Stimulated activated CD4-positive, alpha-beta T cell treated with anti-CD3 and anti-CD28 coated beads, TNF-alpha, amount 100 ng/mL, for 1 hour (primary cell): ENCODE measurements at places on chromosomes 13 and 19.

- DNase-seq: no peak
Observed at GRCh38 chr19:2726160-2726855, 5.1 kb upstream of the DIRAS1 start.

DNA sequence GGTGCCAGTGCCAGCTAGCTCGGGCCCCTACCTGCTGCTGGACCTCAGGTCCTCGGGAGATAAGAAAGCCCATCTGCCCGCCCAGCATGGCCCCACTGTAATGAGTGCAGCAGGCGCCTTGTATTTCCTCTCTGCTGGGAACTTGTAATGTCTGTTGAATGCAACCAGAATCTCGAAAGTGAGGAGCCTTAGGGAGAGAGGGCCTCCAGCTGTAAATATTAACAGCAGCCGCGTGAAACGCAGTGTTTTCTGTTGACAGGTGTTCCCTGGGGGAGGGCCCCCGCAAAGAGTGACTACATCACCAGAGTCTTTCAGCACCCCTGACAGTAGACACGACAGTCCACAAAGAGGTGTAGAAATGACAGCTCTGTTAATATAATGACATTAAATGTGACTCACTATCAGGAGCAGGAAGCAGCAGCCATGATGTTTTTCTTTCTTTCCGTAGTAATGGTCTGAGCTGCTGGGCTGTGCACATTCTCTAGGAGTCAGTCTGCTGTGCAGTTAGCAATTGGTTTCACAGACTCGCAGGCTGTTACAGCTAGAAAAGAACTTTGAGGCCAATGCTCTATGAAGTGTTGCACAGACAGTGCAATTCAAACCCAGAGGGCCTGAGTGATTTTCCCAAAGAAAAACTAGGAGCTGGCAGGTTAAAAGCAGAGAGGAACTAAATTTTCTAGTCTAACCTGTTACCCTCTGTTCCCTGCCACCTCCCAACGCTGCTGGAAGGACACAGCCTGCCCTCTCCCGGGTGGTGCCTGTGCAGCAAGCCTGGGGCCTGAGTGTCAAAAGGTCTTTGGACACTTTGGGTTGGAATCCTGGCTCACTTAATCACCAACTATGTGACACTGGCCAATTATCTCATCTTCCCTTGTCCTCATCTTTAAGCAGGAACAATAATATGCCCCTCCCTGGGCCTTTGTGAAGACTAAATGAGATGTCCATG, 58.6 kb upstream of the WASF3 start:
- no peak for DNase-seq

DNA sequence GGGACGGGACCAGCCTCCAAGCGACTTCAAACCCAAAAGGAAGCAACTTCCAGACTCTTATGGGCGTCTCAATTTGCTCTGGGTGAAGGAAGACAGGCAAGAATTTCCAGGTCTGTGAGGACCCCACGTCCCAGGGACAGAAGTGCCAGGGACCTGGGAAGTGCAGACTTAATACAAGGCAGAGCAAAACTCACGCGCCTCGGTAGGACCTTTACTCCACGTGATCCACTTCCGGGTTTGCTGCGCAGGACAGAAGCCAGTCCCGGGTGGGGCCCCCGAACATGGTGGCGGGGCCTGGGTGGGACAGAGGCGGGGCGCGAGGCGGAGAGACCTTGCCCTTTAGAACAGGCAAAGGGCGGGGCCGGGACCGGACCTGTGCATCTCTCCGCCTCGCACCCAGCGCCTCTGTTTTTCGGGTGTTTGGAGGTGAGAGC, 9.3 kb downstream of the ZNF611 start:
- DNase-seq: no peak

DNA sequence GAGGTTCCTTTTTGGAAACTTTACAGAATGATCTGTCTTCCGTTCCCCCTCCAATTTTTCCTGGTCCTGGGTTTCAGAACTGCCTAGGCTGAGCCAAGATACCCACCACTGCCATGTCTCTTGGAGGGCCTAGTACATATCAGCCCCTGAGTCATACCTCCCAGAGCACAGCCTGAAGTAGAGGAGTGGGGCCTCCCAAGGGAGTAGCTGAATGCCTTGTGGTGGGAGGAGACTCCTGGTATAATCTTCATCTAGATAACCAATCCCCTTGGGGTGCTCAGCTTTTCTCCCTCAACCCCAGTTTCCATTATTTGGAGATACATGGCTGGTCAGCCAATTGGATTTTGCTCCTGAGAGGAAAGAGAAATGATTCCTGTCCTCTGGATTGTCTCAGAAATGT, 30.3 kb downstream of the ZNF763 start:
- DNase-seq: no peak

- no peak for DNase-seq
Observed at GRCh38 chr19:16164222-16164890, 9.0 kb downstream of the CIB3 start.

DNA sequence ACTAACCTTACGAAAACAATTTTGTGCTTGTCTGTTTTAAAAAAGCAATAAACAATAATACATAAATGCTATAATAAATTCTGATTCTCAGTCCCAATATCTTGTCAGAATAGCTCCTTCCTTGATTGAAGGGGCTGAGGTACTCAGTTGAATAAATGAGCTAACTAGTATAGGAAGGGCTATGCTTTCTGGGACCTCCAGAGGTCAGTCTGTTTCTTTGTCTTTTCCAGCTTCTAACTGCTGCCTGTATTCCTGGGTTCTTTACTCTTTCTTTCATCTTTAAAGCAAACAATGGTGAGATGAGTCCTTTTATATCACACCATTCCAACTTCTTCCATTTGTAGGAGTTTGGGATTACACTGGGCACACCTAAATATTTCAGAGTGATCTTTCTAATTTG, 1297.0 kb upstream of the ATXN8OS start:
- no peak for DNase-seq

GRCh38 chr13:98512774-98513665, 63.9 kb downstream of the STK24 start:
- no peak for DNase-seq

DNA sequence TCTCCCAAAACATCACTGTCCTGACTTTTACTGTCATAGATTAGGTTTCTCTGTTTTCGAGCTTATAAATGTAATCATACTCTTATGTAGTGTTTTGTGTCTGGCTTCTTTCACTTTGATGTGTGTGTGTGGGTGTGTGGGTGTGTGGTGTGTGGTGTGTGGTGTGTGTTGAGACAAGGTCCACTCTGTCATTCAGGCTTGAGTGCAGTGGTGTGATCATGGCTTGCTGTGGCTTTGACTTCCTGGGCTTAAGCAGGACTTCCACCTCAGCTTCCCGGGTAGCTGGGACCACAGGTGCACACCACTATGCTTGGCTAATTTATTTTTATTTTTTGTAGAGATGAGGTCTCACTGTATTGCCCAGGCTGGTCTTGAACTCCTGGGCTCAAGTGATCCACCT, 59.6 kb downstream of the PDS5B start:
- DNase-seq: no peak

GRCh38 chr13:112904436-112904960, 64.5 kb upstream of the MCF2L start:
- DNase-seq: no peak

DNA sequence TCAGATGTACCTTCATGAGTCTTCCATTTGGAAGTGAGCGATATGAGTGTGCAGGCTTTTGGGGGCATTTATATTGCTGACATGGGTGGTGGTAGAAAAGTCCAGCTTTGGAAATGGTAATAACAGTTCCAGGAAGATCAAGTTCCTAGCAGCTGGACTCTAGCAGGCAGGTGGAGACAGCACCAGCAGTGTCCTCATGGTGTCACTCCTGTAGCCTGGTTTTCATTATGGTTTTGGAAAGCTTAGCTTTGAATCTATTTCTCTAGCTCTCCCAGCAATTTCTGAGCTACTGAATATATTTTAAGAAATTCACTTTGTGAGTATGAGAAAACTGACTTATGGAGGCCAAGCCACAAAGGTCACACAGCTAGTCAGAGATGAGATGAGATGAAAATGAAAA, 523.2 kb upstream of the HTR2A start:
- DNase-seq: no peak

GRCh38 chr13:50355797-50356196, 340.6 kb downstream of the KCNRG start:
- DNase-seq: no peak

- no peak for DNase-seq
Observed at GRCh38 chr19:38298821-38299680, 5.0 kb upstream of the C19orf33 start.

- DNase-seq: no peak
Observed at GRCh38 chr19:3984584-3984907, 717 bp downstream of the EEF2 start.

GRCh38 chr13:113815151-113816058, 48.5 kb downstream of the GAS6 start:
- no peak for DNase-seq

- DNase-seq: no peak
Observed at GRCh38 chr19:44808463-44809371, at the start of gene BCAM. Gene BCAM, plus strand, starts transcription at chr19:44809103. Its CDS starts 22 bp downstream, at chr19:44809125.

GRCh38 chr13:94065741-94066140, 413.7 kb downstream of the DCT start:
- DNase-seq: no peak

- no peak for DNase-seq
Observed at GRCh38 chr13:80379245-80379644, 38.3 kb upstream of the SPRY2 start.

- no peak for DNase-seq
Observed at GRCh38 chr13:80339563-80339911, 1.4 kb downstream of the SPRY2 start.

GRCh38 chr19:44745341-44745831, 3.1 kb upstream of the BCL3 start:
- no peak for DNase-seq

- no peak for DNase-seq
Observed at GRCh38 chr19:56710437-56710836, 38.9 kb upstream of the ZNF835 start.

- no peak for DNase-seq
Observed at GRCh38 chr13:26837997-26838396, 77.4 kb upstream of the GPR12 start.

DNA sequence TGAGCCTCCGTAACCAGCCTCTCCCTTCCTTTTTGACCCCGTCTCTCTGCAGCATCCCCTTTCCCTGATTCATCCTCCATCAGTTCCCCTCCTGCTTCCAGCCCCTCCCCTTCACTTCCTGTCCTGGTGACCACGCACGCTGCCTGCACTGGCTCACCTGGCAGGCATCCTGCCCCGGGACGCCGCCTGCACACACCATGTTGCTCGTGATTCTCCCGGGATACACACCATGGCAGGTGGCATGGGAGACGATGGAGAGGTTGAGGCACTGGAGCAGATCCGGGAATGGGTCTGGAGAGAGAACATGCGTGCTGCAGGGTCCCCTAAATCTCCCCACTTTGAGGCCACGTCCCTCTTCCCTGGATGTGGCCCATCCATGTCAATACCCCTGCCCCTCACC, 4.2 kb downstream of the KLK12 start:
- no peak for DNase-seq

DNA sequence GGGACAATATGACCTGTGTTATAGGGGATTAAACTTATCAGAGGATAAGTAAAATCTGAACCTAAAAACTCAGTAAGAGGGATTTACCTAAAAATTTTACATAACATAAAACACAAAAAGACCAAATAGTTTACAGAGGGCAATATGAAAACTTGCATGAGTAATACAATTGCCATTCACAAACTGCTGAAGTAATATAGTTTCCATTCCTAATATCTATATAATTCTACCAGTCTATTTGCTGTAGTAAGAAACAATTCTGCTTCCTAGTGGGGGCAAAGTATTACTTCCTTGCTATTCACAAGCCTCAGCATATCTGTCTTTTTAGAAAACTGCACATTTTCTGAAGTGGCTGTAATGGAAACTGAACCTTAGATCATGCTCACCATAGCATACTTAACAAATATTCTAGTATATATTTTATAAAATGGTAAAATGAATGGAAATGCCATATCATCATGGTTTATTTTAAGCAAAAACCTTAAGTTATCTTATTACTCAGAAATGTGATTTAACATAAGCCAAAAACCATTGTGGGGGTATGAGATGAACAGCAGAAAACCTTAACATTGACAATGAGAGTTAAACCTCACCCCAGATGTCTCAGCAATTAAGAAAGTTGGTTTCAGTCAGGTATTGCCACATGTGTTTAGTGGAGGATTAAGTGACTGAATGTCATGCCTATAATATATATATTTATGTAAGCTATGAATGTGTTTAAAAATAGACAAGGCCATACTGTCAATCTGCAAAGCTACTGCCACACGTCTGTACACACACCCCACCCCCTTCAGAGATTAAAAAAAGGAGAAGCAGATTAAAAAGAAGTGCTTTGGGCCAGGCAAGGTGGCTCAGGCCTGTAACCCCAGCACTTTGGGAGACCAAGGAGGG, 136.8 kb downstream of the MIPEP start:
- DNase-seq: no peak

DNA sequence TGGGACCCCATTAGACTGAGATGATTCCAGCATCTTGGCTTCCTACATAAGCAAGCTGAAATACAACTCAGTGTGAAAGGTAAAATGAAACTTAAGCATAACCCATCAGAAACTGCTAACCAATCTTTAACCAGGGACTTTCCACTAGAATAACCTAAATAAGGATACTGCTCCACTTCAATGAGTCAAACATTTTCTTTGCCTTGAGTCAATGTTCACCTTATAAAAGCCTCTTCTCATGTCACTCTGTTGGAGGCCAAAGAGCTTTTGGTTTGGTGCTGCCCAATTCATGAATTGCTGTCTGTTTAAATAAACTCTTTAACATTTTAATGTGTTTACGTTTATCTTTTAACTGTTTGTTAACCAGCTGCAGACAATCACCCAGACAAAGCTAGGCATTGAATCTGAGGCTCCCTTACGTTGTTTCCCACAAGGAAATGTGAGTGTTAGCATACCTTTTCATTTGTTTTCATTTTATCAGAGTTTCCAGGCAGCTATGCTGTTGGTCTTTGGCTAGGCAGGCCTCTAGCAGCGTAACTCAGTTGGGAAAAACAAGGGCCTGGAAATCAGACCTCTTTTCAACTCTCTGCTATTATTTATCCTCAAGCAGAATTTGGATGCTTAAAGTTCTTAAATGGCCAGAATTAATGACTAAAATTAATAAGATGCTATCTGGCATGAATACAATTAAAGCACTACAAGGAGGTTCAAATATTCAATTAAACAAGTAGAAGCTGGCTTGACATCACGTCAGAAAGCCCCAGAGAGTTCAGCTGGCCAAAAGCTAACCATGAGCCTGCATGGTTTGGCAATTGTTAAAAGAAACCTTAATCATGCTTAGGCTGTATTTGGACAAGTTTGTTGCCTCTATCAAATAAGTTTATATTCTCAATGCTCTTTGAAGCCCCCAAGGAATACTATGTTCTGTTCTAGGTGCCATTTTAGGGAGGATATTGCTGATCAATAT, 200.2 kb downstream of the DCLK1 start:
- no peak for DNase-seq

DNA sequence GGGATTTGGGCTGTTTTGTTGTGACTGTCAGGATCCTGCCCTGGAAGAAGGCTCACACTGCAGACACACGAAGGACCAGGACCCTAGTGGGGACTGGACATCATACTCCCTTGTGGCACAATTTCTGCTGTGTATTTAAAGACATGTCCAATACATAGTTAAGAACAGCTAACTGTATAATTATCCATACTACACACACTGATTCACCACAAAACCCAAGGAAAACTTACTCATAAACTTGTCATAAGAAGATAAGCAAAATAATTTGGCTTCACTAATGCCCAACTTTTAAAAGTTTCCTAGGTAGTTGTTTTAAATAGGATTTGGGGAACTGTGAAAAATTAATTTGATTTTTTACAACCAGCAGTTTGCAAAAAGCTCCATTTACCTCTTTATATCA, 46.1 kb downstream of the LATS2 start:
- DNase-seq: no peak
